Activated T-cell treated with anti-CD3 and anti-CD28 coated beads, Interleukin-2, amount 50 U/mL, for 1 hour (primary cell): ENCODE measurements at places on chromosomes 5 and 9.

DNA sequence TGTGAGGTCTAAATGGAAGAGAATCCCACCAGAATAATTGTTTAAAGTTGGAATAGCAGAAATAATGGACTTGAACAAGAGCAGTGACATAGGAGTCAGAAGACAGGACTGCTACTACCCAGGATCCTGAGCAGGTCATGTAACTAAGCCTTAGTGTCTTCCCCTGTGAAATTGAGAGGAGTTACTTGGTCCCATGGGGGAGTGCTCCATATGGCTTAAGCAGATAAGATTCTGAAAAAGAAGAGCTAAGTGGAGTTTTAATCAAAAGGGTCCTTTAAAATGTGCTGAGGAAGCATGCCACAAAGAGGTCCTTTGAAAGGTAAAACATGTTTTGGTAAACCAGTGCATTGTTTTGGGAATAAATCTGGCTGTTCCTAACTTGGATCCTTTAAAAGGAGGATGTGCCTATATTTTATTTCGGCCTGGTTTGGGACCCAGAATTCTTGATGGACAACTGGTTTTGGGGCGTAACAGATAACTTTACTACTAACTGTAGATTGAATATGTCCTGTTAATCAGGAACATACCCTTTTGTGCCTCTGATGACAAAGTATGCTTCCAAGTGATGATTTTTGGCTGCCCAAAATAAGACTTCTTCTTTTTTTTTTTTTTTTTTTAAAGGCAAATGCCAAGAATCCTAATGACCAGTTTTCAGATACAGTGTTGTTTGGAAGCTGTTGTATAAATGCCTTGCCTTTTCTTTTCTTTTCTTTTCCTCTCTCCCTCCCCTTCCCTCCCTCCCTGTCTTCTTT, 5.7 kb downstream of the RCL1 start:
- no peak for DNase-seq

- DNase-seq, result no peak
Observed at GRCh38 chr5:157476702-157477408, 16.8 kb downstream of the NIPAL4 start.

- no peak for DNase-seq
Observed at GRCh38 chr5:470961-471749, 28.2 kb downstream of the EXOC3 start.

DNA sequence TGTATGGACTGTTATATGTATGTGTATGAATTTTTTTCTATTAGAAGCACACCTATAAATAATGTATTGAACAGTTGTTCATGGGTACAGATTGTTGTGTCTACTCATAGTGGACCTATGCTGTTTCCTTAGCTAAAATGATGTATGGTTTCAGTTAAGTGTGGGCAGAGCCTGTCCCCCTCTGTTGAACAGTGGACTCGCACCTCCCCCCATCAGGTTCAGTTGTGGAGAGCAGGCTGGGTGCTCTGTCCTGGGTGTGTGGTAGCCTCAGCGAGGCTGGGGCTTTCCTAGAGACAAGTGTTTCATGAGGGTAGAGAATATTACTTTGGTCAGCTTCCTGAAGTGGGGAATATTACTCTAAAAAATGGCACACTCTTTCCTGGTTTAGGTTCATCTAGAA, 47.4 kb upstream of the LRRTM2 start:
- DNase-seq, result no peak

DNA sequence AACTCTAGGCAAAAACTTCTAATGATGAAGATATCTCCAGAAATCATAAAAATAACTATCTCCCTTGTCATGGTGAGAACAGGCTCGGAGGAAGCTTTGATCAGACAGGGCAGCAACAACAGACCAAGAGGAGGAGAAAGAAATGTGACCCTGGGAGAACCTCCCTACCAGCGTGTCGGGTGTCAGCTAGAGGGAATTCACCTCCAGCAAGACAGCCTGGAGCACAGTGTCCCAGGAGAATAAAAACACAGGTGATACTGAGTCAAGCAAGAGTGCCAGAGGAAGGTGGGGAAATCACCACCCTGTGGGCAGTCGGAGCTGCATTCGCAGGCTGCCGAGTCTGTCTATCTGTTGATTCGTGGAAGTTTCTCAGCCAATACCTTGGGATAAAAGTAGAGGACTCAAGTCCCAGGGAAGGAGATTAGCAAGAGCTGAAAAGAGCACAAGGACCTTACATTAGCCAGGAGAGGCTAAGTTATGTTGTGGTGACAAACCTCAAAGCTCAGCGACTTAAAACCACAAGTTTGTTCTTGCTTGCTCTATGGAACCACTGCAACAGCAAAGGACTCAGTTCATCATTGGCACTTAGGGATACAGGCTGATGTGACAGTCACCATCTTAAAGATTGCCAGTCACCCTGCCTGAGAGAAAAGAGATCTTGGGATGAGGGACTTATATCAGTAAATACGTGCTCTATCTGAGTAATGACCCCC, 598.3 kb downstream of the CCDC171 start:
- no peak for DNase-seq

DNA sequence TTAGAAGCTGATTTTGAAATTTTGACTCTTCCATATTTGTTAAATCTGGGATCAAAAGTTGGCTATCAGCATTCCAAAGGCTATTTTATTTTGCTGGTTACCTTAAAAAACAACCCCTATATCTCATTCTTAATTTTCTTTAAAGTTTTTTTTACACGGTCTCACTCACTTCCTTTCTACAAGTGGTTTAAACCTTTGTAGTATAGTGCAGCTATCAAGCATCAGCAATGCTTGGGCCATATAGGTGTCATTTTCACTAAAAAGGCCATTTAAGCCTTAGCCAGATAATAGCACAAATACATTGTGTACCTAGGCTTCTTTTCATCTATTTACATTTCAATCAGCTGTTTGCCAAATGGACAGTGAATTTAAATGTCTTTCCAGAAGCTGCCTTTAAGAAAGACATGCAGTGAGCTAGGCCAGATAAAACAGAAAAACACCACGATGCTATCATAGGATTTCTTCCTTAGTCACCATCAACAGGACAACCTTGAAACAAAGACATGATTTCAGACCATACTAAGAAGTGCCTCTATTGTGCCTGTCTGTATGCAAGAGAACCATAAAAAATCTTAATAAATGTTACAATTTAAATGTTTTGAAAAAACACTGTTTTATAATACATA, 104.2 kb downstream of the RAPGEF6 start:
- DNase-seq, result no peak

DNA sequence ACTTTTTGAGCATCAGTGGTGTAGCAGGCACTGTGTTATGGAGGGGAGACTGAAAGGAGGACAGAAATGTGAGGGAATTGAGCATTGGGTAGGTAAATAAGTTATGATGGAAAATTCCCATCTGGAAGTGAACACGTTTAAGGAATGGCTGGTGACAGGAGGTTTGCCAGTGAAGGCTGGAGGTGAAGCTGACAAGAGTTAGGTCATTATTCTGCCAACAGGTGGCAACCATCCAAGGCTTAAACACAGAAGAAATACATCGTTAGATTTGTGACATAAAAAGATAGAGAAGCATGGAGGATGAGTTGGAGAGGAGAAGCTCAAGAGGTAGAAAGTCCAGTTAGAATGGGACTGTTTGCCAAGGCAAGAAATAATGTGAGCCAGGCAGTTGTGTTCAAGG, 455.3 kb upstream of the SGCD start:
- DNase-seq, result no peak

DNA sequence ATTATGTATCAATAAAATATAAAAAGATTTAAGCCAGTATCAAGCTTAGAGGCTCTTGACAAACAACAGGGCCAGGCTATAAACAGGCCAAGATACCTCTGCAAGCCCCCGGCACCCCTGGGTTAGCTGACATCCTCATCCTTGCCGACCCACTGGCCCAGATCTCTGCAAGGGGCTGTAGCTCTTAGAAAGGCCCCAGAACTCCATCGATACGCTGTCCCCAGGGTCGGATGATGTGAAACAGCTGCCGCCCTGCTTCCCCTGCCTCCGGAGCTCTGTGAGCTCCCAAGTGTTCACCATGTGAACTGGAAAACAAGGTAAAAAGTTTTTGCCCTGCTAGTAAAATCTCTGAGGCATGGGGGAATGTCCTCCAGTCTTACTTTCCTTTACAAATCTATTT, 20.1 kb downstream of the SH3PXD2B start:
- DNase-seq, result no peak

DNA sequence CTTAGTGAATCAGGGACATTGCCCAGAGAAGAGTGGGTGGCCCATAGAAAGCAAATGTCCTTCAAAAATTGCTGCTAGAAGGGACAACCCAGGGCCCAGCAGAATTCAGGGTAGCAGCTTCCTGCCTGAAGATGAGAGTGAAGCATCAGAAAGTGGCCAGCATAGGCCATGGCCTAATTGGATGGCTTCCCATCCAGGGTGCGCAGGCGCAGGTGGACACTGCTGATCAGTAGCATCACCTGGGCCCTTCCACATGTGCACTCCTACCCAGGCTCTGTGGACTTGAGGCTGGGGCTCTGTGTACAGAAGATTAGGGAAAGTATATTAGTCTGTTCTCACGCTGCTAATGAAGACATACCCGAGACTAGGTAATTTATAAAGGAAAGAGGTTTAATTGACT, 58.6 kb upstream of the GARNL3 start:
- no peak for DNase-seq

- DNase-seq, result no peak
Observed at GRCh38 chr9:85959955-85960354, 19.0 kb downstream of the NAA35 start.

DNA sequence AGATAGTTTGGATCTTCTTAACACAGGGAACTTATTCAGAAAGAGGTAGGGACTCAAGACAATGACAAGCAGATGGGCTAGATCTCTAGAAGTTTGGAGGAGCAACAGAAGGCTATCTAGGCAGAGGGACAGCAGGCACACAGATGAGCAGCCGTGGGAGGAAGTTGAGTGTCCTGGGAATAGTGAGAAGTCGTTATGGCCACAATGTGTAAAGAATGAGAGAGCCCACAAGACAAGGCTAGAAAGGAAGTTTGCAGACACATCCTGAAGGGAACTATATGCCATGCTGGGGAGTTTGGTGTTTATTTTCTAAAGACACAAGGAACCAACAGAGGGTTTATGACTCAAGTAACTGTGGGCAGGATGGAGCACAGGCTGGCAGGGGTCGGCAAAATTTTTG, 160.6 kb downstream of the PALM2AKAP2 start:
- DNase-seq, result no peak

- no peak for DNase-seq
Observed at GRCh38 chr5:118295045-118295444, 693.3 kb downstream of the DTWD2 start.

GRCh38 chr9:95836072-95836471, 39.4 kb upstream of the ERCC6L2 start:
- no peak for DNase-seq

- no peak for DNase-seq
Observed at GRCh38 chr5:145743396-145744061, 91.6 kb downstream of the PRELID2 start.

GRCh38 chr5:50564079-50564478, 102.4 kb upstream of the PARP8 start:
- no peak for DNase-seq

- DNase-seq, result no peak
Observed at GRCh38 chr9:126536841-126537465, 76.8 kb upstream of the LMX1B start.

GRCh38 chr9:35341585-35341984, 148.3 kb upstream of the RUSC2 start:
- DNase-seq, result no peak

DNA sequence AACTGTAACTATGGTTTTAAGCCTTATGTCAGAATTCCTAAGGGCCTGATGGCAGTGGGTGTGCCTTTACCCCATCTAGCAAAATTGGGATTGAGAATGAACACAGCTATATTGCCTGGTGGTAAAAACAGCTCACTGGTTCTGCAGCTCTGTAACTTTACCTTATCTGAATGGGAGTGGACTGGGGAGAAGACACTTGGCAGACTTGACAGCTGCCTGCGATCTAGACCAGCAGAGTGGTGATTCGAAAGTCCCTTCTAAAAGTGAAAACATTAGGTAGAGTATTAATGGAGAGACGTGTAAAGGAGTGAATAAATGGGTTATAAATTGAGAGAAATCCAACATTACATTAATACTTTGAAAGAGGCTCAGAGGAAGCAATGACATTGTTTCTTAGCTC, 289.1 kb upstream of the EDIL3 start:
- no peak for DNase-seq

GRCh38 chr5:74954919-74955318, 88.7 kb upstream of the FAM169A start:
- DNase-seq, result no peak

DNA sequence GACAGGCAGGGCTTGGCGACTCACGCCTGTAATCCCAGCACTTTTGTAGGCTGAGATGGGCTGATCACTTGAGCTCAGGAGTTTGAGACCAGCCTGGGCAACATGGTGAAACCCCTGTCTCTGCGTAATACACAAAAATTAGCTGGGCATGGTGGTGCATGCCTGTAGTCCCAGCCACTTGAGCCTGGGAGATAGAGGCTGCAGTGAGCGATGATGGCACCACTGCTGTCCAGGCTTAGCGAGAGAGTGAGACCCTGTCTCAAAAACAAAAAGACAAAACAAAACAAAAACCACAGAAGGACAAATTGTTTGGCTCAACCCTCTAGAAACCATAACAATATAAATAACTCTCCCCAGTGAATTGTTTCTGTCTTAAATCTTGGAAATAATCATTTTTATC, 92.6 kb upstream of the ERBIN start:
- DNase-seq, result no peak

DNA sequence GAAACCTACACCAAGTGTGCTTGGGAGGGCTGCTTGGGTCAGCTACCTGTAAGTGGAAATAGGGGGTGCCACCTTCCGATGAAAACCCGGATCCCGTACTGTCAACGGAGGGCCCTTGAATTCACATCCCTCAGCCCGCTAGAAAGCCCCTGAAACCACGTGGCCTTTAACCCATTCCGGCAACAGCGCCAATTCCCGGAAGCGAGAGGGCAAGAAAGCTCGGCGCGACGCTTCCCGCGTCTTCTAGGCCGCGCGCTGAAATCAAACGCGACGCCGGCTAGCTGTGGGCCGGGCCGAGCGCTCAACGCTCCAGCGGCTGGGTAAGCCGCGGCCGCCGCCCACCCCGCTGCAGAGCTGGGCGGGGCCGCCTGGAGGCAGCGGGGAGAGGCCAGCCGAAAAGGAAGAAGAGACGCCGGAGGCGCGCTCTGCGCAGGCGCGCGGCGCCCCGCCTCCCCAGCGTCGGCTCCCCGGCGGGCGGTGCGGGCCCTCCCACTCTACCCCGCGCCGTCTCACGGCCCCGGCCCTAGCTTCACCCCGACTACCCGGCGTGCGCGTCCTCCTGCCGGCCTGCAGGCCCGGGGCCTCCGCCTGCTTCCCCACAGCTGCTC, at the start of gene KIF2A:
Gene KIF2A (plus strand): TSS at position 492 of the 608 bp plus-strand sequence. CDS start 267 bp downstream, outside the sequence.
- DNase-seq, result peak; percentile 94

- no peak for DNase-seq
Observed at GRCh38 chr5:128587275-128587674, 49.2 kb upstream of the FBN2 start.

- DNase-seq, result no peak
Observed at GRCh38 chr9:89179540-89179894, 899 bp upstream of the SHC3 start.

DNA sequence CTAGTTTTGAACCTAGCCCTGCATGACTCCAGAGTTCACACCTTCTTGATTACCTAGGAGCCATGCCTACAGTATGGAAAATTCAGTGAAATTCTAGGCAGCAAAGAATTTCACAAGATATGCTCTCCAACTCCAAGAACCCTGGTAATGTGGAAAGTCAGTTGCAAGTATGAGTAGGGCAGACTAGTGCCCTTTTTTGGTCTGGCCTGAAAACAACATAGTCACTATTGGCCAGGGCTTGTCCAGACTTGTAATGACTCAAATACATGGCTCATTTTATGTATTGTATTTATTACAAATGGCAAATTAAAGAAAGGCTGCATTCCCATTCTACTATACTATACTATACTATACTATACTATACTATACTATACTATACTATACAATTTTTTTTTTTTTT, 160.4 kb downstream of the ESM1 start:
- no peak for DNase-seq

- no peak for DNase-seq
Observed at GRCh38 chr5:107951309-107951708, 280.6 kb upstream of the EFNA5 start.
